ENCODE measurements at places on chromosomes 13 and 19.

DNA sequence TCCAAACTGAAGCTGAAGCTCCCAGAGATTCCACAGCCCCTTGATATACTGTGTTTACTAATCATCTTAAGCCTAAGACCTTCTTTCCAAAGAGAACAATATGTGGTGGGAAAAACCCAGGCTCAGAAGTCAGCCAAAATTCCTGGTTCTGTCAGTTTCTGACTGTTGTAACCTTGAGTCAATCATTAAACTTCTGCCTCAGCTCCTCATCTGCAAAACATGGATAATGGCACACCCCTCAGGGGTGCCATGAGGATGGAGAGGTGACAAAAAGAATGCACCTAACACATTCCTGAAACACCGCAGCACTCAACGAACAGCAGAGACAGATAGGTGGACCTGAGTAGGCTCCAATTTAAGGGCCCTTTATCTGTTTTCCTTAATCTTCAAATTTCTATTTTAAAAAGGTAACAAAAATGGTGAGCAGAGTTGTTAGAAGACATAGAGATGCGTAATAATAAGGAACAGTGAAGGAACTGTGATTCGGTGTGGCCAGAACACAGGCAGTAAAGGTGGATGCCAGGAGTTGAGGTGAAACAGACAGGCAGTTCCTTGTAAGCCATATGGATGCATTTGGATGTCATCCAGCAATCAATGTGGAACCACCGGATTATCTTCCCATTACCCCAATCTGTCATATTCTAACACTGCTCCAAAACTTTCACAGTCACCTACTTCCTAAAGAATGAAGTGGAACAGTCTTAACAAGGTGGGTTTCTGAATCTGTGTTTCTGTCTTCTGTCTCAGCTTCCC is 56.6 kb upstream of the DOCK9 start:
- DNase-seq, result no peak

DNA sequence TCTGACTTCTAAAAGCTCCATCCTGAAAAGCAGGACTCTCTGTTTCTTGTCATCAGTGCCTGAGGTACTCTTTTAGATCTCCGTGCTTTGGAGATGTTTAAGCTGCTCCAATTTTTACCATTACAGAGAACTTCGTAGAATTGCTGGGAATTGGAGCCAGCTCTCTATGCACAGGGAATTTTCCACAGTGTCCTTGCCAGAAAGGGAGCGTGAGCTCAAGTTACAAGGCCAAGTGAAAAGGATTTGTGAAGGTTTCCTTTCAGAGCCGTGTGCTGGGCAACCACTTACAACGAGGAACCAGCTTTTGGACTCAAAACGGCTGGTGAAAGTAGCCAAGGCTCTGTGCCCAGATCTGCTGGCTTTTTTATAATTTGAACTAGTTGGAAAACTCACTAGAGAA is 82.6 kb downstream of the NUFIP1 start:
- no peak for DNase-seq

GRCh38 chr19:14061751-14062557 is at the start of gene PALM3:
TSS of gene PALM3 (minus strand) at chr19:14062076. CDS start at chr19:14061980, 96 bp downstream.
- DNase-seq, result no peak

DNA sequence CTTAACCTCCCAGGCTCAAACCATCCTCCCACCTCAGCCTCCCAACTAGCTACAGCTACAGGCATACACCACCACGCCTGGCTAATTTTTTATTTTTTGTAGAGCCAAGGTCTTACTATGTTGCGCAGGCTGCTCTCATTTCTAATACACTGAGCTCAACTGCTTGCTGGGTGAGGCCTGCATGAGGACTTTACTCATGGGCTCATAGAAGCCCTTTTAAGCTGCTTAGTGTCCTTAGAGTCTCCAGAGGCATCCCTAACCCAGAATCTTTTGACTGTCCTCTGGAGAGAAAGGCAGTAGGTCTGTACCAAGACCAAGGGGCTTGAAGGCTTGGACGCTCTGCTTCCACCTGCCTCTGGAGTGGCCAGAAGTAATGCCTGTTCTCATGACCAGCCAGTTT is 141.6 kb downstream of the TM9SF2 start:
- no peak for DNase-seq

GRCh38 chr13:107097916-107098315 is 530.0 kb upstream of the ARGLU1 start:
- no peak for DNase-seq

- no peak for DNase-seq
These were observed 31.0 kb downstream of the CRYL1 start for GRCh38 chr13:20494656-20495055.

- DNase-seq, result peak; percentile 60
These were observed 170.4 kb downstream of the LIG4 start for GRCh38 chr13:108044954-108045353.

- no peak for DNase-seq
These were observed 175.0 kb downstream of the URI1 start for GRCh38 chr19:30116984-30117555.

GRCh38 chr13:34076943-34077703 is 259.2 kb downstream of the RFC3 start:
- DNase-seq, result peak; percentile 6

- no peak for DNase-seq
These were observed 10.7 kb downstream of the HDGFL2 start for GRCh38 chr19:4482721-4483364.

DNA sequence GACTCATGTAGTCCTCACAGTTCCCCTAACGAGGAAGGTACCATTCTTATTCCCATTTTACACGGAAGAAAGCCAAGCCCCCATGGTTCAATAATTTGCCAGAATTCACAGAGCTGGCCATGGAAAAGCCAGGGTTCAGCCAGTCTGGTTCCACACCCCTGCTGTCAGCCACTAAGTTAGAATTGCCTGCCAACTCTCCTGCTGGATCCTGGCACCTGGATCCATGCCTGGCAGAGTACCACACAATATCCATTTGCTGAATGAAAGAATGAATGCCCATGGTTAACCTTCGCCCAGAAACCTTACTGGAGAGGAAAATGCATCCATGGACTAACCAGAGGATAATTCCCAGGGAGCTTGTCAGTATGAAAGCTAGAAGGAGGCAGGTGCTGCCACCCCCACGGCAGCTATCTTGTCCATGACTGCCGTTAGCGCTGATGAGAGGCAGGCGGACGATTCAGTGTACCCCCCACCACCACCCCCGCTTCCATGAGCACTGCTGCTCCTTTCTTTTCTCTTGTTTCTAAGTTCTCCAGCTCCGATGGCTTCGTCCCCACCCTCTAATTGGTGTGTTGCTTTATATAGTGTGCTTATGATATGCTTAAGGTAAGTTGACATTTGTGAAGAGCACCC is 114.5 kb downstream of the SLC7A1 start:
- DNase-seq, result no peak

DNA sequence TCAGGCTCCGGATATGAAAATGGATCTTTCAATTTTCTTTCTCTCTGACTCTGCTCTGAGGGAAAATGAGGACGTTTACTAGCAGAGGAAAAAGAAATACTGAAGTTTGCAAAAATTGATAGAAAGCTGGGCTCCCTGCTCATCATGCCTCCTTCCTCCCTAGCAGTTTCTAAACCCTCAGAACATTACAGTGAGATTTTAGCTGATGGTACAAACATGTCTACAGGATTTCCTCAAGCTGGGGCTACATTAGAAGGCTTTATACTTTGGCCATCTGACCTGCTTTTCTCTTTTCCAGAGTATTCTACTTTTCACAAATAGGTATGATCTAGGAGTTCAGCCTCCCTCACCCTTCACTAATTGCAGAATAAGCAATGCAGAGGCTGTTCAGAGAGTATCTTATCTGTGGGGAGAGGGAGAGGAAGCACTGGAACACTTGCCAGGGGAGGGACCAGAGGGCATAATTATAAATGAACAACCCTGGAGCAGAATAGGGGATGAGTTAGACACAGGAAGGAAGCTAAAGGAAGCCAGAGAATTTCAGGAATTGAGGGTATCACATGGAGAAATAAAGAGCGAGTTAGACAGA is 30.0 kb downstream of the CEACAM1 start:
- DNase-seq, result no peak

GRCh38 chr19:50706387-50706786 is 13.2 kb downstream of the SHANK1 start:
- no peak for DNase-seq

GRCh38 chr19:18208098-18208951 is 4.5 kb upstream of the RAB3A start:
- DNase-seq, result no peak

DNA sequence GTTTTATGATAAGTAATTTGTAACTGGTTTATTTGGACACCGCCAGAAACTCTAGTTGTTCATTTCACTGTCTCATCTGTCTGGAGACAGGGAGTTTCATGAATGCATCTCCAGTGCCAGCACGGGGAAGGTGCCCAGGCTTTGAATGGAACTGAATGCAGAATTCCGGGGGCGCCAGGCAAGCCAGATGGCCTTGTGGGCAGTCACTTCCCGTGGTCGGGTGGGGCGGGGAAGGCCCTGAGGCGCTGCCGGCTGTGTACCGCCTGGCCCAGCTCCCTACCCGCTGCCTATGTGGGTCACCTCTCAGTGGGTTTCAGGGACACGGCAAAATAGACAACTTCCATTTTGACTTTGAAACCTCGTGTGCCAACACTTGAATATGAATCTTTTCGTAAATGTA is 28.8 kb upstream of the MCF2L start:
- DNase-seq, result no peak

DNA sequence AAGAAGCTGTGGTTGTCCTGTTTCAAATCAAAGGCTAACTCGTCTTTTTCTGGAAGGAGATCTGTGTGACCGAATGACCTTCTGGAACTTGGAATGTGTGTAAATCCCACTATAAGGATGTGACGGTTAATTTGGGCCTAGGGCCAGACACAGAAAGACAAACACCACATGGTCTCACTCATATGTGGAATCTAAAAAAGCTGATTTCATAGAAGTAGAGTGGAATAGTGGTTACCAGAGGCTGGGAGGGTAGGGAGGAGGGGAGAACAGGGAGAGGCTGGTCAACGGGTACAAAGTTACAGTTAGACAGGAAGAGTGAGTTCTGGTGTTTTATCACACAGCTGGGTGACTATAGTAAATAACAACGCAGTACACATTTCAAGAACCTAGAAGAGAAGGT is 39.3 kb upstream of the RGCC start:
- DNase-seq, result no peak

GRCh38 chr13:108120856-108121255 is 94.5 kb downstream of the LIG4 start:
- DNase-seq, result no peak

DNA sequence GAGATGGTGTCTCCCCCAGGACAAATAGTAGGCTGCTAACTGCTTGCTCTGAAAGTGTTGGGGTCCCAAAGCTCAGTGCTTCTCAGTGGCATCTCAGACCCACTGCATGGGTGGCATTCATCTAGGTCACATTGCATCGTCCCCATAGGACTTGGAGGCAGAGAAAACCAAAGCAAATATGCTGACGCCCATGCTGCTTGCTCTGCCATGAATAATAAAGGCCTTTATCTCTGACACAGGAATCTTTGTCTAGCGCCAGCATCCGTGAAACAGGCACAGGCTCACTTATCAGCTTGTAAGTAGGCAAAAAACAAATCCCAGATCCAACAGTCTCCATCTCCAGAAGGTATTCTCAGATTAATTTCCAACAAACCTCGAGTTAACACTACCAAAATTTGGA is 18.9 kb upstream of the IPO5 start:
- DNase-seq, result no peak

GRCh38 chr13:73535341-73535740 is 476.5 kb downstream of the KLF5 start:
- no peak for DNase-seq

DNA sequence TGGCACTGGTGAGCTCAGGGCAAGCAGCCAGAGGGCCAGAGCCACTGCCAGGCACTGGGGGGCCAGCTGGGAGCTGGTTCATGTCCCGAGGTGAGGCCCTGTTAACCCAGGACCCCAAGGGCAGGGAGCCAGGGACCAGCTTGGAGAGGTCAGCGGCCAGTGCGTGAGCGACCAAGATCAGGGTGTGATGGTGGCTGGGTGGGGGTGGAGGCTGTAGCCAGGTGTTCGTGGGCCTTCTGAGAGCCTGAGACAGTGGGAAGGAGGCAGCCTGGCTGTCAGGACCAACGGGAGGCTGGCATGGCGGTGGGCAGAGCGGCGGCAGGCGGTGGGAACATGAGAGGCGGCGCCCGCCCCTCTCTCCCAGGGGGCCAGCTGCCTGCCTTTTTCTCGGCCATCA is 8.1 kb upstream of the KPTN start:
- DNase-seq, result no peak

- no peak for DNase-seq
These were observed 62.5 kb downstream of the C13orf42 start for GRCh38 chr13:51048616-51049015.

- no peak for DNase-seq
These were observed 9.3 kb downstream of the POU2F2 start for GRCh38 chr19:42122691-42123607.

- no peak for DNase-seq
These were observed 8.1 kb upstream of the CCNP start for GRCh38 chr19:40234429-40235237.

DNA sequence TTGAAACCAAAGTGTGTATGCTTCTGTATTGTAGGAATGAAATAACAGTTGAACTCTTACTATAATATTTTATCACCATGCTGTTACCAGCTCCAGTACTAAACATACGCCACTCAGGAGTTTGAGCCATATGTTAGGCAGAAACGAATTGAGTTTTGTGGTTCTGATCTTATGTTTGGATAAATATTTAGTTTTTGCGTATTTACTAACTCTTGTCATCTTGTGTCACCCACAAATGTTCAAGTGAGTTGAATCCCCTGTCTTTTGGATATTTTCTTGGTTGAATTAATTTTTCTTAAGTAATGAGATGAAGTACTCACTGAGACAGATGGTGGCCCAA is 1.5 kb downstream of the FNDC3A start:
- no peak for DNase-seq

- no peak for DNase-seq
These were observed 51.0 kb downstream of the WDFY2 start for GRCh38 chr13:51635137-51635878.

- DNase-seq, result no peak
These were observed 82.8 kb upstream of the KLHL1 start for GRCh38 chr13:70191034-70191433.

- DNase-seq, result peak; percentile 66
These were observed 687 bp downstream of the ILF3 start for GRCh38 chr19:10654610-10655456.
